SJSA1 (cell line): ENCODE measurements at places on chromosomes 7 and 10. TPM values are rescaled to one million over a fixed set of nuclear protein-coding genes. Genes with fewer than 3 reads are reported as not detected.

GRM3 gene
- not detected in 2 replicates for total RNA-seq

DNA sequence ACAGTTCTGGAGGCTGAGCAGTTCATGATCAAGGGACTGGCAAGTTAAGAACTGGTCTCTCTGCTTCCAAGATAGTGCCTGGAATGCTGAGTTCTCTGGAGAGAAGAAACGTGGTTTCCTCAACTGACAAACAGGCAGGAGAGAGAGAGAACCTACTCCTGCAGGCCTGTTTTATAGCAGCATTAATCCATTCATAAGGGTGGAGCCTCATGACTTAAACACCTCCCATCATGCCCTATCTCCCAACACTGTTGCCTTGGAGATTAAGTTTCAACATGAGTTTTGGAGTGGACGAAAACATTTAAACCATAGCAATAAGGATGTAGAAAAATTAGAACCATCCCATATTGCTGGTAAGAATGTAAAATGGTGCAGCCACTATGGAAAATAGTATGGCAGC lies 32.3 kb upstream of the IMMP2L start:
- DNase-seq = no peak

DNA sequence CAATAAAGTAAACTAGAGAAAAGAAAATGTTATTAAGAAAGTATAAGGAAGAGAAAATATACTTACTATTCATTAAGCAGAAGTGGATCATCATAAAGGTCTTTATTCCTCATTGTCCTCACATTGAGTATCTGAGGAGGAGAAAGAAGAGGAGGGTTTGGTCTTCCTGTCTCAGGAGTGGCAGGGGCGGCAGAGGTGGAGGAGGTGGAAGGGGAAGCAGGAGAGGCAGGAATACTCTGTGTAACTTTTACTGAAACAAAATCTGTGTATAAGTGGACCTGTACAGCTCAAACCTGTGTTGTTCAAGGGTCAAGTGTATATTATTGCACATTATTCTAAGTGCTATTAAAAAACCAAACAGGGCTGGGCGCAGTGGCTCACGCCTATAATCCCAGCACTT lies 34.2 kb upstream of the EPC1 start:
- no peak for DNase-seq

DNA sequence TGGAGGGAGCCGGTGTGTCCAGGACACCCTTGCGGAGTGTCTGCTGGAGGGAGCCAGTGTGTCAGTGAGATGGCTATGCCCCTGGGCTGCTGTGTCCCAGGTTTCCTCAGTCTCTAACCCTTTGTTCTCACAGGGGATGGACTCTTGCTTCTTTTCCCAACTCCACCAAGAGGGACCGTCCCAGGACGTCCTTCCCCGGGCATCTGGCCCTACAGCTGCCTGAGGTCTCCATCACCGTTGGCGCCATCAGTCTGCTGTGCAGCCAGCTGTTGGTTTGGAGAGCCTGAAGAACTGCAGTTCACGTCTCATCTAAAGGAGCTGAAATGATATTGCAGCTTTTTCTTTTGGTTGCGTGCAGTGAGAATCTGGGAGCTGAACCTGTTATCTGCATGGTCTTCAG lies 136.2 kb downstream of the VIPR2 start:
- no peak for DNase-seq

LEP gene
- not detected in 2 replicates for total RNA-seq

C10orf53 gene
- total RNA-seq = not detected in 2 replicates

GRCh38 chr7:121449735-121450240 lies 53.7 kb upstream of the FAM3C start:
- DNase-seq = no peak

DNA sequence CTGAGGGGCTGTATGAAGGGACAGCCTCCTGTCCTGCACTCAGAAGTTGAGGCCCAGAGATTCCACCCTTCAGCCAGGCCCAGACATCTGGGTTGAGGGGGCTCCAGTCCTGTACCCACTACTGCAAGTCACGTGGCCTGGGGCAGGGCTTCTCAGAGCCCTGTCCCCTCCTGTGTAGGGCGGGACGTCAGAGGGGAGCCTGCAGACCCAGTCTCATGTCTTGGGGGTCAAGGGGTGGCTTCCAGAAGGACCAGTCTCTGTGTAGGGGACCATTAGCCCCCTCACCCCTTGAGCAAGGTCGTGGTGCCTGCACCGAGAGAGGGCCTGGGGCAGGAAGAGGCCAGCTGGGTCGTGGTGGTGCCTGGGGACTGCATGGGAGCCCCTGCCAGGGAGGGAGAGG lies 593 bp upstream of the PILRA start:
- DNase-seq = no peak

- peak; percentile 56 for DNase-seq
These were observed 209.7 kb upstream of the TMEM196 start for GRCh38 chr7:19982841-19983835.

C7orf33 gene
- not detected in 2 replicates for total RNA-seq

GRCh38 chr10:75015442-75015841 lies 96.0 kb upstream of the SAMD8 start:
- no peak for DNase-seq

GRCh38 chr10:120111628-120112027 lies 219.1 kb downstream of the SEC23IP start:
- no peak for DNase-seq

- DNase-seq = no peak
These were observed 98.7 kb downstream of the RALA start for GRCh38 chr7:39721919-39722597.

DNA sequence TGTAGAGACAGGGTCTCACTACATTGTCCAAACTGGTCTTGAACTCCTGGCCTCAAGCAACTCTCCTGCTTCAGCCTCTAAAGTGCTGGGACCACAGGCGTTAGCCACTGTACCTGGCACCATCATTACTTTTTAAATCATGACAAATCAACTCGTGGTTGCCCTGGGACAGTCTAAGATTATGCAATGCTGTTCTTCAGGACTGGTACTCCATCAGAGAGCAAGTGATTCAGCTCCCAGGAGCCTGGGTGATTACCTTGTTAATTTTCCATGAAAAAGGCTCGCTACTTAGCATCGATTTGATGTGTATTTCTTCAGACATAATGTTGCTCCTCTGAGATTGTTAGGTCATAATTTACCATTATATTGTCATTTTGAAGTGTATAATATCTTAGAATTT lies 158.9 kb upstream of the STEAP4 start:
- no peak for DNase-seq

DNA sequence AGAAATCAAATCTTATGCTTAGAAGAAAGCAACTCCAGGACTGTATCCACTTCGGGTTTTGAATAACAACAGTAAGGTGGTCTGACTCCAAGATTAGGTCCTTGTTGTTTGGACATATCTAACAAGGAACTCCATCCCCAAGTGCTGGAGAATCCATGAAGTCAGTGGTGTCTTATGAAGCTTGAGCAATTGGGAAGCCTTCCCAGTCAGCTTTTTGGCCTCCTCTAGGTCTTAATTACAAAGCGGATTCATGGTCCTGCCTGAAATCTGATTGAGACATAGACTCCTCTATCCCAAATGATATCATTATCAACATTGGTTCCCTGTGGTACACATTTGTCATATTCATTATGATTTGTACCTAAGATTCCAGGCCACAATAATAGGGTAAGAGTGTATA lies 642.6 kb downstream of the AUTS2 start:
- DNase-seq = no peak

GRCh38 chr7:39528849-39529248 lies 37.4 kb upstream of the YAE1 start:
- DNase-seq = no peak

- no peak for DNase-seq
These were observed 237.3 kb downstream of the DGKI start for GRCh38 chr7:137609500-137609899.

GATA3 gene
- not detected in 2 replicates for total RNA-seq

DNA sequence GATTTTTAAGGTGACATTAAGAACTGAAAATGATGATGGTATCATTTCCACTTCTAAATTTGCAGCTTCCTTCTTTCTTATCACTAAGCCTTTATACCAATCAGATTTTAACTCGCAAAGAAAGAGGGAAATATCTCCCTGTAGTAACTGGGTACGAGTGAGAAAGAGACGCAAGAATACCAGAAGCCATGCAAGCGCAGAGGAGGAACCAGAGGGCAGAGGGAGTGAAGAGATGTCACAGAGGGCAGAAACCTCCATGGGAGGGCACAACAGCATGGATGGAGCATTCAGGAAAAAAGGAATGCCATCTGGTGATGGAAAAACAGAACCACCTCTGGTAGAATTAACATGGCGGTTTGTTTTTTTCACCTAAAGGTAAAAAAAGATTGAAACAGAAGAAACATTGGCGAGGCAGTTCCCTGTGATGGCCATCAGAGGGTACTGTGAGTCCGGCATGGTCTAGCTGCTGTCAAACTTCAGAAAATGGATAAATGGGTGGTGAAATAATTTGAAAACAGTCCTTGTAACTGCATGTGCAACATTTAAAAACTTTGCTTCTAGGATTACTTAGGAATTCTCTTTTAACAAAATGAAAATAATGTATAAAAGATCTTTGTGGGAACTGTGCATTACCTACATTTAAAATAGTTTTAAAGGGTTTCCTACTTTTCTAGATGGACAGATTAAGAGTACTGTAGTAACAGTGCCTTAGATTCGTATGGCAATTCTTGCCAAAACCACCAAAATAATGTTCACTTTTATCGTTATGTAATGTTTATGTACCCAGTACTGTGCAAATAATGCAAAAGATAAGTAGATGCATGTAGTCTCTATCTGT lies 91.8 kb downstream of the ARHGAP12 start:
- DNase-seq = no peak

GRCh38 chr7:32494946-32495297 lies 367 bp upstream of the AVL9 start:
- DNase-seq = no peak

DNA sequence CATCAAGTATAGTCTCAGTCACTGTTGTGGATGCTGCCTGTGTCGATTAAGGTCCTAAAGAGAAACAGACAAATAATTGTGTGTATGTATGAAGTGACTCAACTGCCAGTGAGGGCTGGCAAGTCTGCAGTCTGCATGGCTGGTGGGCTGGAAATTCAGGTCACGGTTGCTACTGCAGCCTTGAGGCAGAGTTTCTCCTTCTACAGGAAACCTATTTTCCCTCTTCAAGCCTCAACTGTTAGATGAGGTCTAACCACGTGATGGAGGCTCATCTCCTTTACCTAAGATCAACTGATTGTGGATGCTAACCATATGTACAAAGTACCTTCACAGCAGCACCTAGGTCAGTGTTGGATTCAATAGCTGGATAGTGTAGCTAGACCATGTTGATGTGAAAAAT lies 29.9 kb downstream of the MBL2 start:
- DNase-seq = no peak

GRCh38 chr7:114533131-114533530 lies 118.5 kb downstream of the FOXP2 start:
- DNase-seq = no peak

PILRA gene
- total RNA-seq = 0.18 and 1.7 TPM in 2 replicates

DNA sequence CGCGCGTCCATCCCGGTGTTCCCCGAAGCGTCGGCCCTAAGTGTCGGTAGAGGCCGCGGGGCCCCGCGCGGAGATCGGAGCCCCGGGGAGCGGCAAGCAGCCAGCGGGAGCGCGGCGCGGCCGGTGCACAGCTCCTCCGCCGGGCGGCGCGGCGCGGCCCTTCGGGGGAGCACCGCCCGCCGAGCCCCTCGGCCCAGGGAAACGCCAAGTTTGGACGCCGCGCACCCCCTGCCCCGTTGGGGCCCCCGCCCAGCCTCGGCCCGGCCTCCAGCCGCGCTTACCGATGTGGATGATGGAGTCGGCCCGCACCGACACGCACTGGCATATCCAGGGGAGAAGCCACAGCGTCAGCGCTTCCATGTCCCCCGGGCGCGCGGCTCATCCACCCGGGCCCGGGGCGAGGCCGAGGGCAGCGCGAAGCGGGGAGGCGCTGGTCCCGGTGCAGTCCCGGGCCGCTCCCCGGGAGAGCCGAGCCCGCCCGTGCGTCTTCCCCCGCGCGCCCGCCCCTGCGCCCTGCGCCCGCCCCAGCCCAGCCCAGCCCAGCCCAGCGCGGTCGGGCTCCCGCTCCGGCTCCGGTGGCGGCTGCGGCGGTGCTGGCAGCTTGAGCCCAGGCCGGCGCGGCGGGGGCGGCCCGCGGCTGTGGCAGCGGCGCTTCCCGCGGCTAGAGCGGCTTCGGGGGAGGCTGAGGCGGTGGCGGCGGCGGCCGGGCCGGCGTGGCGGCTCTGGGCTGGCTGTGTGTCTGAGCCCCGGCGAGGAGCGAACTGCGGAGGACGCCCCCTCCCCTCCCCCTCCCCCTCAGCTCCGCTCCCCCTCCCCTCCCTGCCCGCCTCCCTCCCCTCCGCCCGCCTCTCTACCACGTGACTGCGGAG lies at the start of gene GRID1:
GRID1 (minus strand) TSS at position 763 of the 869 bp plus-strand sequence.
- DNase-seq = no peak

DNA sequence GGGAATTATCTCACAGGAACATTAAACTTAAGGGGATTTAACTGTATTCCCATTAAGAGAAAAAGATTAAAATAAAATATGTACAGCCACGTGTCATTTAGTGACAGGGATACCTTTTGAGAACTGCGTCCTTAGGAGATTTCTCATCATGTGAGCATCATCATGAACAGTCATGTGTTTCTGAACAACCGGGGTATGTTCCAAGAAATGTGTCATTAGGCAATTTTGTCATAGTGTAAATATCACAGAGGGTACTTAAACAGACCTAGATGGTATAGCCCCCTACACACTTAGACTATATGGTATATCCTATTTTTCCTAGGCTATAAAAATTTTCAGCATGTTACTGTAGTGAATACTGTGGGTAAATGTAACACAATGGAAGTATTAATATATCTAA lies 840.3 kb downstream of the CNTNAP2 start:
- no peak for DNase-seq

DNA sequence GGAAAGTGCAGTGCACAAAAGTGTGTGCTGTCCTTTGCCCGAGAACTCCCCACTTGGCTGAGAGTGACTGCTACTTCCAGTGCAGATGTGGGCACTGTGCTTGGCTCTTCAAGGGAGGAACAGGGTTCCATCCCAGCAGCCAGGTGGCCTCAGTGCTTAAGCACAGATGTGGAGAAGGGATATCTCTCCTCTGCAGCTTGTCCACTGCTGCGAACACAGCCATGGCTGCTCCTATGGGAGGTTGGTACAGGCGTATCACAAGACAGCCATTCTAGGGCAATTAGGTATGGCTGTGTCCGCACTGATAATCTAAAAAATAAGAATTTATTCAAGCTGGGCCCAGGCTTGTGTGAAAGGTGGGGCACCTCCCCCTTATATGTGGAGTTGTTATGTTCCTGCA lies 66.6 kb downstream of the GLCCI1 start:
- DNase-seq = no peak
